ENCODE measurements at places on chromosomes 3 and 15.

- DNase-seq: no peak
Measured at GRCh38 chr3:157336252-157337009, 100.2 kb upstream of the PTX3 start.

DNA sequence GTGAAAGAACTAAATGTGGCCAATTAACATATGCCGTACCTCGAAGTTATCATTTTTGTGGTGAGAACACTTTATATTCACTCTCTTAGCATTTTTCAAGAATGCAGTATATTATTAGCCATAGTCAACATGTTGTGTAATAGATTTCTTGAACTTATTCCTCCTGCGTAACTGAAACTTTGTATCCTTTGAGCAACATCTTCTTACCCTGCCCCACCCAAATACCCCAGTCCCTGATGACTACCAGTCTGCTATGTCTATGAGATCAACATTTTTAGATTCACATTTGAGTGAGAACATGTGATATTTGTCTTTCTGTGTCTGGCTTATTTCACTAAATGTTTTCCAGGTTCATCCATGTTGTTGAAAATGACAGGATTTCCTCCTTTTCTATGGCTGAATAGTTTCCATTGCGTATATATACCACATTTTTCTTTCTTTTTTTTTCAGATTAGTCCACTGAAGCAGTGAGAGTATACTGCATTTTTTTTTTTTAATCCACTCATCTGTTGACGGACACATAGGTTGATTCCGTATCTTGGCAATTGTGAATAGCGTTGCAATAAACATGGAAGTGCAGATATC lies 12.7 kb upstream of the KBTBD8 start:
- peak; percentile 20 for DNase-seq

GRCh38 chr3:71931922-71932321 lies 147.0 kb upstream of the PROK2 start:
- DNase-seq: no peak

DNA sequence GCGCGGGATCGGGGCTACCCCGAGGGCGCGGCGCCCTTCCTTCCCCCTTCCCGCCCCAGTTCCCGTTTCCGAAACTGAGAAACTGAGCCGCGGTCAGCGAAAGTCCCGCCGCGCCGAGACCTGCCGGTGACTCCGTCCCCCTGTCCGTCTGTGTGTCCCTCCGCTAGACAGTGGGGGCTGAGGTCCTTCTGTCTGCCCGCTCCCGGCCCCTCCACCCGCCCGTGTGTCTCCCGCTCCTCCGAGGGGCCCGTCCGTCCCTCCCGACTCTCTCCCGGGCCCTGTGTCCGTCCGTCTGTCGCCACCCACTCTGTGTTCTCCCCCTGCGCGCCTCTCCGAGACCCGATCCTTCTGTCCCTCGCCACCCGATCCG lies 426 bp downstream of the PRKCD start:
- DNase-seq: no peak

DNA sequence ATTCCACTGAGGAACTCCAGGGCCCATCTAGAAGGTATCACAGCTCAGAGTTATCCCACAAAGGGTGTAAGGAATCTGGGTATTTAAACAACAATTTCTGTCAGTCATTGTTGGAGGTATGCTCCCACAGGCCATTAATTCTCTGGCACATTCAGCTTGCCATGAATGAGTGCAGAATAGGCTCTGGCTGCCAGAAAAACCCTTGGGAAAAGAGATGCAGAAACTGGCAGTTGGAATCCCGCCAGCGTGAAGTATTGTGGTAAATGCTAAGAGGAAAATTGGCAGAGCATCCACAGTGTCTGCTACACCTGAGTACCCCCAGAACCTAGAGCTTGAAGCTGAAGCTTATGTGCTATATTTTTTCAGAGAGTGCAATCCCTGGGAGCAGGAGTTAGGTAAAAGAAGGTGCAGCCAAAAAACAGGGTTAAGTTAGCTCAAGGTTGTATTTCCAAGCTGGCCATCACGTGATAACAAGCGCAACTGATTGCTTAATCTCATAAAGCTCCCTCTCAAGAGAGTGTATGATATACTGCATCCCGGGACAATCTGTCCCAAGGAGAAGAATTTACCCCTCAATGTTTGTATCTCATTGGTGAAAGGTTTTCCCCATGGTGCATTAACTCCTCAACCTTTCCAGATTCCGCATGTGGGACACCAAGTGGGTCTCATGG lies 94.2 kb upstream of the ACP3 start:
- DNase-seq: no peak

DNA sequence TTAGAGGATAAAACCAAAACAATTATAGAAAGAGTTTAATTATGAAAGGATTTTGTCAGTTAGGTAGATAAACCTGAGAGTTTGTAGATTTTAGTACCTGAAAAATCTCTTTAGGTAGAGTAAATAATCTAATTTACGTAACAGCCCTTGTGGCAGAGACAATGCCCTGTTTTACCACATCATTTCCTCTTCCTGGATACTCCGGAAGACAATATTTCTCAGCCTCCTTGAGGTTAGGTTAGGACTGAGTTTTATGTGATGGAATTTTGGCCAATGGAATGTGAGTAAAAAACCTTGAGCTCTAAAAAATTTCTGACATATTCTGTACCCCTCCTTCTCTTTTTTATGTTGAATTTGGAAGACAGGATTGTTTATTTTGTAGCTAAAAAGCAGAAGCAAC lies 50.7 kb upstream of the TPRG1 start:
- DNase-seq: no peak

DNA sequence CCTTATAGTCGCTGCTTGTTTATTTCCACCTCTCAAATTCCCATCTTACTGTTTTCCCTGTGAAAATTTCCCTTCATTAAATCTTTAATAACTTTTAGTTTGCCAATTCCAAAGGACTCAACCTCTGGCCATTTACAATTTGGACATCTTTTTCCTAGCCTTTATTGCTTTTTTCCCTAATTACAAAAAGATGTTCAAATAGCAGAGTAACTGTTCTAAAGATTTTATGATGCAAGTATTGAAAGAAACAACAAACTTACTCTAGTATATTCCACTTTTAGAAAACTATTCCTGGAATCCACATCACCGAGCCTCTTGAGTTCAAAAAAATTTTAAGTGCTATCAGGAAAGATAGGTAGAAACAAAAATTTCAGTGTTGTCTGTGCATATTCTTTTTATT lies 174.1 kb upstream of the UBE2E2 start:
- no peak for DNase-seq

DNA sequence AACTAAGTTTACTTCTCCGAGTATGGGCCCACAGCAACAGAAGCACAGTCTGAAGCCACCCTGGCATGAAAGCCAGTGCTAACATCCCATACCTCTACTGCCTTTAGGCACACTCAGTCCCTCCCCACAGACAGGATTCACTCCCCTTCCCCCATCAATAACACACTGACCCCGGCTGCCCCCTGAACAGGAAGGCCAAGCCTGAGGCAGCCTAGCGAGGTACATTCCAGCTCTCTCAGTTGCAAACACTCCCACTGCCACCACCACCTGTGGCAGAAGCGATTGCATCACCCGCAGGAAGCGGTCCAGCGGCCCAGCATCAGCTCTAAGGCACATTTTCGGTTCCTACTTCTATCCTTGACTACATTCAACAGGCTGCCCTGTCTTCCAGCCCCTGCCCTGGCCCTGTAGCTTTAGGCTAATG lies 7.0 kb upstream of the BMF start:
- DNase-seq: no peak

DNA sequence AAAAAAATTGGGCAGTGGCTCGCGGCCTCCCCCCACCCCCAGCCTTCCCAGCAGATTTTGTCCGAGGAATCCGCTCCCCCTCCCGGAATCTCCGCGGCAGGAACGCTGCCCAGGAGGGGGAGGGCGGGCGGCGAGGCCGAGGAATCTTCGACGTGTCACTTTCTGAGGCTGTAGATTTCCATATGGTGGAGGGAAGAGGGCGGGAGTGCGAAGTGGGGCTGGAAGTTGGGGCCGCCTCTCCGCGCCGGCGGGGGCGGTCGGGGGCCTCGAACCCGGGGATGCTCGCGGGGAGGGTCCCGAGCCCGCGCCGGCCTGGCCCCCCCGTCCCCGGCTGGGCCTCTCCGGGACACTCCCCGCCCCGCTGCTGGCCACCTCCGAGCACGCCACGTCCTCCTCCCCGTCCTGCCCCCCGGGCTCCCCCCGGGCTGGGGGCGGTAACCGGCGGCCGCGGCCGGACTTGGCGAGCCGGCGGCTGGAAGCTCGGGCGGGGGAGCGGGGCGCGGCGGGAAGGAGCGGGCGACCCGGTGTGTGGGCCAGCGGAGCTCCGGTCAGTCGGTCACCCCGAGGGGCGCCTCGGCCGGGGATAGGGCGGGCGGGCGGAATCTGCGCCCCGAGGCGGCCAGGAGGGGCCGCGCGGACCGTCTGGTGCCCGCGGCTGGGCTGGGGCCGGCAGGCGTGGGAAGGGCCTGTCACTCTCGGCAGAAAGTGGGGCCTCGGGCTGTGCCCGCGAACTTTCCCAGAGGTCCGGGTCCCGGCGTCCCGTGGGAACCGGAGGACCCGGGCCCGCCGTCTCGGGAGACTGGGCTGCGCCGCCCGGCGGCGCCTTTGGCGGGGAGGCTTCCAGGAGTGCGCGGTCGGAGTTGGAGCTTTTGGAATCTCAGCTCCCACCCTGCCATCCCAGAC lies 951 bp downstream of the FNDC3B start:
- DNase-seq: peak; percentile 79

- DNase-seq: no peak
Measured at GRCh38 chr15:53233801-53234200, 443.7 kb upstream of the ONECUT1 start.

DNA sequence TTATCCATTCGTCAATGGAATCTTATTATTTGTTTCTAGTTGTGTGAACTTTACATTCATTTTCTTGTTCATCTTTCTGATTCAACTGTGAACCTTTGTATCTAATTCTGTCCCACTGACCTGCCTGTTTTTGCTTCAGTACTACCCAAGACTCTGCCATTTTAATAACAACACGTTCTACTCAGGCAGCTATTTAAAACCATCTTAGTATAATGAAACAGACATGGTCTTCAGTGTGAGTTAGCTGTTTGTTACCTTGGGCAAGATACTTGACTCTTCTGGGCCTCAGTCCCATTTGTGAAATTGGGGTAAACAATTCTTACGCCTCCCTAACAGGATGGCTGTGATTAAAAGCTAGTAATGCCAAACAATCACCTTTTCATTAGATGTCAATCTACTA lies 1.6 kb downstream of the BTBD1 start:
- no peak for DNase-seq

DNA sequence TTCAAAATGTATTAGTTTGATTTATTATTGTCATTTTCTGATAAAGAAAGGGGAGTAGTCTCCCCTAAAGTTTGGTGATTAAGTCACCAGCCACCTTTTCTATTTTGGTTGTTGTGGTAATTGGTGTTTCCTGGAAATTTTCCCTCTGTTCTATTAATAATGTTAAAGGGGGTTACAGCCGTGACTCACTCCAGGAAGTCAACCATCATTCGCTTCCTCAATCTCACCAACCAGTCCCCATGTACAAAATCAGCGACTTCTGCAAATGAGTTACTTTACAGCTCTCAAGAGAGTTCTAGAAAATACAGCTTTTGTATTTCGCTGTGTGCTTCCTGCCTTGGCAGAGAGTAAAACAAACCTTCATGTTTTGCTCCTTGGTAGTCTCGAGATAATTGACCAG lies 285.1 kb downstream of the LPP start:
- DNase-seq: peak; percentile 38

- no peak for DNase-seq
Measured at GRCh38 chr3:65893631-65894030, 145.1 kb downstream of the MAGI1 start.

DNA sequence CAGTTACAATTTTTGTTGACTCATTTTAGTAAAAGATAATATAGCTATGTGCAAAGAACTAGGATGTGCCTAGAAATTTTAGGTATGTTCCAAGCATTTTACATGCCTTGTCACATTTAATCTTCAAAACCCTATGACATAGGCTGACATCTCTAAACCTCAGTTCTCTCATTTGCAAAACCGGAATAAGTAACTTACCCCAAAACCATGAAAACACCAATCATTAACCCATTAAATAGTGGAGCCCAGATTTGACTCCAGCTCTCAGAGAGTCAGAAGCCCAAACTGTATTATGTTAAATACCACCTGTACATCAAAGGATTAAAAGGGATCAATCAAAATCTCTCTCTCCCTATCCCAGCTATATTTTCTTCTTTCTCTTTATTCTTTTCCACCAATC lies 36.6 kb downstream of the GSK3B start:
- DNase-seq: no peak

GRCh38 chr15:72229947-72230196 lies 1.1 kb downstream of the PKM start:
- DNase-seq: no peak

- DNase-seq: no peak
Measured at GRCh38 chr3:27560484-27561056, 76.4 kb upstream of the SLC4A7 start.

GRCh38 chr15:74425630-74426029 lies 8.1 kb downstream of the SEMA7A start:
- no peak for DNase-seq

DNA sequence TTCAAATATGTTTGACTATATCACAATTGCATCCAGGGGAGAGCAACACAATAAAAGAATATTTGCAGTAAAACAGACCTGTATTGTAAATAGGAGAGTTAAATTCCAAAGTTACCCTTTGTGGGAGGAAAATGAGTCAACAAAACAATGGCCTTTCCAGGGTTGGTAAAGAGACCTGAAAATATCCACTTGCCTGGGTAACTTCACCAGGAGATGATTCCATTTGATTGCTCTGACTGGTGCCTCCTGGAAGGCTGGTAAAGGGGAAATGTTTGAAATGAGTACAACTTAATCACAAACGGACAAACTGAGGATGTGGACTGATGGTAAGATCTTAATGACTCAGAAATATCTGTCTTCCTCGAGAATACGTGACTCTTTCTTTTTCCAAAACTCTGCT lies 43.6 kb upstream of the SRGAP3 start:
- no peak for DNase-seq

- DNase-seq: no peak
Measured at GRCh38 chr15:71573599-71573998, 236.8 kb upstream of the NR2E3 start.

- DNase-seq: no peak
Measured at GRCh38 chr3:149670742-149671492, 13.1 kb upstream of the WWTR1 start.

- DNase-seq: no peak
Measured at GRCh38 chr15:22960556-22960955, 19.6 kb downstream of the CYFIP1 start.

- no peak for DNase-seq
Measured at GRCh38 chr3:57682284-57682683, 10.6 kb downstream of the DENND6A start.

- DNase-seq: peak; percentile 67
Measured at GRCh38 chr3:184133840-184134745, 1.1 kb upstream of the EIF2B5 start.

GRCh38 chr3:14186854-14187458 lies 8.3 kb downstream of the LSM3 start:
- no peak for DNase-seq

GRCh38 chr3:171825222-171825828 lies 15.0 kb upstream of the PLD1 start:
- peak; percentile 69 for DNase-seq

Measured in skin of body (tissue), 3 donors.